ENCODE measurements at places on chromosomes 7 and 10. TPM values are rescaled to one million over a fixed set of nuclear protein-coding genes. Genes with fewer than 3 reads are reported as not detected.

TFEC gene
- total RNA-seq: 0.29 TPM

C7orf57 gene
- not detected for total RNA-seq

SFRP5 gene
- total RNA-seq: 2.0 TPM

AKR1C8 gene
- total RNA-seq: not detected

TEX36 gene
- not detected for total RNA-seq

TMEM196 gene
- total RNA-seq: not detected

BTBD16 gene
- 16.4 TPM for total RNA-seq

NACAD gene
- 2.0 TPM for total RNA-seq

DHX32 gene
- 57.1 TPM for total RNA-seq

THSD7A gene
- total RNA-seq: 0.30 TPM

ZNF488 gene
- 0.88 TPM for total RNA-seq

ZNF503 gene
- 7.4 TPM for total RNA-seq

LZTS2 gene
- total RNA-seq: 76.7 TPM

RNF133 gene
- total RNA-seq: 0.16 TPM

WAPL gene
- 45.0 TPM for total RNA-seq
